Amniotic stem cell (primary cell): ENCODE measurements at places on chromosomes 7 and 10.

- DNase-seq = no peak
Measured at GRCh38 chr10:132539431-132539839, 1.8 kb downstream of the INPP5A start.

DNA sequence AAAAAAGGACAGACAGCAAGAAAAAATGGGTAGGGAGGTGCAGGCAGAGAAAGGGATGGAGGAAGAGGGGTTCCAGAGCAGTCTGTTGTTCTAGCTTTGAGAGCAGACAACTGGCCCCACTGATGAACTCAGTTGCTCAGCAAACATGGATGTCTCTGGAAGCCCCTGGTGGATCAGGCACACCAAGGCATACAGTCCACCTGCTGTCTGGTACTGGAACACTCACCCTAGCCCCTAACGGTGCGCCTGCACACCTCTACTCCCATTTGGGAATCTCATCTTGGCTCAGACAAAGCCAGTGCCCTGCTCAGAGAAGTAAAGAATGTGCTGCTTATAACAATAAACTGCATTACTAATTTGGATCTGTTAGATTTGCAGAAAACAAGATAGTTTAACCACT is 7.7 kb downstream of the MACROH2A2 start:
- DNase-seq = no peak

DNA sequence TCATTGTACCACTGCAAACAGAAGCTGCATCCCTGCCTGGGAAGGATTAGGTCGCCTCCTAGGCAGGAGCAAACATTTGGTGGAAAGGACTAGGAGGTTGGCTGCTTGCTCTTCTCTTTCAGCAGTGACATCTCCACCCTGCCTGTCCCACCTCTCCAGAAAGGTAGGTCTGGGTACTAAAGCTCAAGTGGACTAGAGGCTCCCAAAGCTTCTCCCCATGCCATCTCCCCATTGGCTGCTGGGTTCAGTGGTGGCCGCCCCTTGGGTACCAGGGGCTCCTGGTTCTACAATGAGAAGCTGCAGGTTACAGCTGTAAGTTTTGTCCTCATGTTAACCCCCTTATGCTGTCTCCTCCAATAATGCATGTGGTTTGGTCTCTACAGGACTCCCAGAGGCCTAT is 180.7 kb upstream of the MKI67 start:
- no peak for DNase-seq

- DNase-seq = no peak
Measured at GRCh38 chr7:95925236-95925635, 152.9 kb downstream of the DYNC1I1 start.

DNA sequence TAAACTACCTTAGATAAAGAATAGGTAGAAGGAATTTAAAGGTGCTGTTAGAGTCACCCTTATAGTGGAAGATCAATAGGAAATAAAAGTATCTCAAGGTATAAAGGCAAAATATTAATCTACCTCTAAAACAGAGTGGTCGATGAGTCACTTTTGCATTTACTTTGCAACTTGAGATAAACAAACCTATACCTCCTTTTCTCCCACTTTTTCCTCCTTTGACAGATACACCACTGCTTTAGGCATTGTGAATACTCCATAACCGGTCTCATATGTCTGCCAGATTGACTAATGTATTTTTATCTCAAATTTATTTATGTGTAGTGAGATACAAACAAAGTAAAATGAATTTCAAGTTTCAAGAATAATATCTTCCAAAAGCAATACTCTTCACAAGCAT is 193.5 kb downstream of the SKAP2 start:
- no peak for DNase-seq

- no peak for DNase-seq
Measured at GRCh38 chr7:22402250-22402649, 45.3 kb upstream of the RAPGEF5 start.

DNA sequence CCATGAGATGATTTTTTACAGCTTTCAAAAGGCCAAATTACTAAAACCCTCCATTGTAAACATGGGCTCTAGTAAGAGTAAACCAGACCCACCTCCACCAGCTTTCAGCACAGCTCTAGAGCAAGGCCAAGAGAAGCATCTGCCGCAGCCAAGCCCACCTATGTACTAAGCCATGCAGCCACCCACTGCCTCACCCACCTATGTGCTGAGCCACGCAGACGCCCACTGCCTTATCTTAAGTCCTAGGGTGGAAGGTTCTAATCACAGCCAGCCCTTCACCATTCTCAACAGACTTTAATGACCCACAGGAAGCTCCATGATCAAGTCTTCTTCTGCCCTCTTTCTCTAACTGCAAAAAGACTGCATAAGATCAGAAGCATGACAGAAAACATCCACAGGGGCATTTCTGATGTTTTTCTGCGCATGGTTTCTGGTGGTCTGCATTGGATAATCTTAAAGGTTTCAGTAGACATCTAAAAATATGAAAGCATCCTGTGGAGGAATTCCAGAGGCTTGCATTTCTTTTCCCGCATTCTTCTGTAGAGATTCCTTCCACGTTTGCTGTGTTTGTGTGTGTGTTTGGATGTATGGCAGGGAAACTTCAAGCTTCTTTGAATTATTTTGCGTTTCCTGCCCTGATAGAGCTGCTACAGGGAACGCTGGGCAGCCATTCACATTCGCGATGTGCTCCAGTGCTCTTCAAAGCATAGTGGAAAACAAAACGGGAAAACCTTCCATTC is 286.1 kb upstream of the KLF6 start:
- DNase-seq = no peak

GRCh38 chr10:123149568-123150270 is 1.8 kb downstream of the HMX2 start:
- DNase-seq = no peak

- DNase-seq = no peak
Measured at GRCh38 chr7:22712999-22713398, 14.0 kb upstream of the IL6 start.

GRCh38 chr10:110858297-110858934 is 13.3 kb upstream of the PDCD4 start:
- no peak for DNase-seq

DNA sequence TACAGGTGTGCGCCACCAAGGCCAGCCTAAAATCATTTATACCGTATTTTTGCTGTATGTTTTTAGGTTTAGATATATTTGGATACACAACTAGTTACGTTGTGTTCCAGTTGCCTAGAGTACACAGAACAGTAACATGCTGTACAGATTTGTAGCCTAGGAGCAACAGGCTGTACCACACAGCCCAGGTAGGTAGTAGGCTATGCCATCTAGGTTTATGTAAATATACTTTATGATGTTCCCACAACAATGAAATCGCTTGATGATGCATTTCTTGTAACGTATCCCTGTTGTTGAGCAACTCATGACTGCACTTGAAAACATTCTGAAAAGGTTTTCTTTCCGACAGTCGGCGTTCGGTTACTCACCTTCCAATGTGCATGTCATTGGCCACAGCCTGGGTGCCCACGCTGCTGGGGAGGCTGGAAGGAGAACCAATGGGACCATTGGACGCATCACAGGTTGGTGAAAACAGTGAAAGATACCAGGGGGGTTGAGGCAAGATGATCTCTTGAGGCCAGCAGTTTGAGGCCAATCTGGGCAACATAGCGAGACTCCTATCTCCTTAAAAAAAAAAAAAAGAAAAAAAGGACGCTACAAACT is 7.7 kb downstream of the PNLIP start:
- DNase-seq = no peak

- DNase-seq = no peak
Measured at GRCh38 chr10:97280783-97281182, 11.7 kb downstream of the ARHGAP19 start.

- DNase-seq = no peak
Measured at GRCh38 chr7:121023683-121024511, 35.4 kb downstream of the CPED1 start.

DNA sequence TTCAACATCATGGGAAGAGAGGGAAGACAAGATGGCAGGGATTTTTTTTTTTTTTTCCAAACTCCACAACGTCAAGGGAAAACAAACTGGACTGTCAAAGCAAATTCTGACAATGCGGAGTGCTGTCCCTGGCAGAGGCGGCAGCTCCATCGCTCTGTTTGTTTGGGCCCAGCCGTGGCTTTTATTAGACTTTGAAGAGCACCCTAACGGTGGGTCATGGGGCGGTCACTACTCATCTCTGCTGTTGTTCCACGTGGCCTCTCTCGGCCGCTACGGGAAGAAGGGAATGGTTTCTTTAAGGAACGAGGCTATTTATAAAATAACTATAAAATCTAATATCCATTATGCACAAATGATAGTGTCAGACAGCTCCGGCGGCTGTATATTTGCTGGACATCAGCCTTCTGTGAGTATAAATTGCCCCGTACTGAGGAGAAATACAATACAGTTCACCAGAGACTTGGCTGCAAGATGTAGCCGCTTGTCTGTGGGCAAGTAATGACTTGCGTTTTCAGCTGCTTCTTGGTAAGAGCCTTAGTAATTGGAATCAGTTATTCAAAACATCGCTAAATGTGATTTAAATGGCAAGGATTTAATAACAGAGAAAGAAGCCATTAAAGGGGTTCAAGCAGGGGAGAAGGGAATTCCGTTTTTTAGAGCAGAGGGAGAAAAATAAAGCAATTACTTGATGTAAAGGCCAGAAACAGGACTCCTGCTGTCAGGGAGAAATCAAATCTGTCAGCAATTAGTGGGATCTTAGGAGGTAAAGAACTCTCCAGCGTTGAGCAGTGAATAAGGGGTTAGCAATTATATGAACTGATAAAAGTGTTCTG is 61.7 kb upstream of the RAB11FIP2 start:
- no peak for DNase-seq

DNA sequence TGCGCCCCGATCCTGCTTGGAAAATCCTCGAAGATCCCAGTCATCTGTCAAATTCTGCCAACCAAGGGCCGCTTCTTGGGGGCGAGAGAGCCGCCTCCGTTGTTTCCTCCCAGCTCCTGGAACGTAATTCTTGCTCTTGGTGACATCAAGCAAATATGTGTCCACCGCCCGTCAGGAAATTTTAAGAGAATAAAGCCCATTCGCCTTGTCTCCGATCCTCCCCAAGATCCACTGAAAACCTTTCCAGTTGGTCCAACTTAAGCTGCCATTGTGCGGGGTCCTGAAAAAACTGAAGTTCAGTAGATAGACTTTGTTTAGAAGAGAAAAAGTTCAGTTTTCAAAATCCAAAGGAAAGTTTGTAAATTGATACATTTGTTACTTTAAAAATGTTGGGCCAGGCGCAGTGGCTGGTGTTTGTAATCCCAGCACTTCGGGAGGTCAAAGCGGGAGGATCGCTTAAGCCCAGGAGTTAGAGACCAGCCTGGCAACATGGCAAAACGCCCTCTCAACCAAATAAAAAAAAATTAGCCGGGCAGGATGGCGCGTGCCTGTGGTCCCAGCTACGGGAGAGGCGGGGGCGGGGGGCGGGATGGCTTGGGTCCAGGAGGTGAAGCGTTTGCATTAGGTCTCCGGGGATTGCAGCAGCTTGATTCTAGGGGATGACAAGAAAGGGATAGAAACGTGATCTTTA is 1.0 kb upstream of the ZNF800 start:
- no peak for DNase-seq

DNA sequence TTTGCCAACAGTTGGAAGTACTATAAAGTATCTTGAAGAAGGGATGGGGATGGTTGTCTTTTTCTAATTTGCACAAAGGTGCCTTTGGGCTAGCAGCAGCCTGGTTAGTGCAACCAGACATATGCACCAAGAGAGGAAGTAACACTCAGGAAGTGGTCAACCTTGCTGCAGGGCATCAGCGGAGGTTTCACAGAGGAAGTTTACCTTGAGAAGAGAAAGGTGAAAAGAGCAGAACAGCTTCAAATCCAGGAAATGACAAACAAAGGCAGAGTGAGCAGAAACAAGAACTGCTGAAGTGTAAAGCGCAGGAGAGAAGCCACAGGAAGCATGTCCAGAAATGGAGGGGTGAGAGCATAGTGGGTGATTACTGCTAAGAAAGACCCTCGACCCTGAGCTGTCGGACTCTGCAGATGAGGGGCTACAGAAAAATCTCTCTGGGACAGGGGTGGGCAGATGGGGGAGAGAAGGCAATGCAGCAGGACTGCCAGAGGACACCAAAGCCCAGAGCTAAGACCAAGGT is 66.9 kb downstream of the STK17A start:
- no peak for DNase-seq

- no peak for DNase-seq
Measured at GRCh38 chr7:12064586-12065127, 146.4 kb upstream of the TMEM106B start.

DNA sequence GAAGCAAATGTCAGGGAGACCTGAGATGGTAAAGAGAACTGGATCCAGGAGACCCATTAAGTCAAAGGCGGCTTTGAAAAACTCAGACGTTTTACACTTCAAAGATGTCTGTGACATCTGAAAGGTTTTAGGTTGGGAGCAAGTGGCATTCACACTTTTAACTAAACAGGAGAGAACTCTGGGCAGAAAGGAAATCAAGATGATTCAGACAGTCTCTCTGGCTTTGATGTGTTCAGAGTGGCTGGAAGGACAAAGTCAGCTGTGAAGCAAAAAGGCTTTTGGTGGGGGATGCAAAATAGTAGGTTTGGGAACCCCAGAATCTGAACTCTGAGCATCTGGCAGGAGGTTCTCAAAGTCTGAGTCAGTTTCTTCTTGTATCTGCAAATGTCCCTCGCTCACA is 66.6 kb downstream of the PRKCQ start:
- DNase-seq = no peak

DNA sequence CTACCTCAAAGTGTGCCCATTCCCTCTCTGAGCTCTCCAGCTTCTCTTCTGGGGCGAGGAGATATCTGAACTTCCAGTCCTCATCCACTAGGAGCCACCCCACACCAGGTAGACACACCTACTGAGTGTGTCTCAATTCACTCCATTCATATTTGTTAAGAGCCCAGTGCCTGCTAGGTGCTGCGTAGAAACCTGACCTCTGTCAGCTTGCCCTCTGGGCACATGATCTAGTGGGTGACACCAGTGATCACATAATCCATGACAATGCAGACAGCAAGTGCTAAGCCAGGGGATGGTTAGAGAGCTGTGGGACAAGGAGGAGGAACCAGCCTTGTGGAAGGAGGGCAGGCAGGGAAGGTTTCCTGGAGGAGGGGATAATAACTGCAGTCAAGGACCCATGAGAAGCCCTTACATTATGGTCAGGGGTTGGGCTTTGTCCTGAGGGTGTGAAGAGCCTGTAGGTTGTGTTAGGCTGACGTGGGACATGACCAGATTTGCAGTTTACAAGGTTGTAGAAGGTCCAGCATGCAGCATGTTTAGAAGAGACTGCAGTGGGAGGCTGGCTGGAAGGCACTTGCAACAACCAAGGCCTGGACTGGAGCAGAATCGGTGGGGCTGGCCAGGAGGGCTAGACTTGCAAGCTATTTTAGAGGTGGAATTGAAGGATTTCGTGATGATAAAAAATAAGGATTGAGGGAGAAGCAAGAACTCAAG is 81.8 kb downstream of the COL13A1 start:
- DNase-seq = no peak

GRCh38 chr7:71543396-71543795 is 411.5 kb downstream of the GALNT17 start:
- DNase-seq = no peak

- no peak for DNase-seq
Measured at GRCh38 chr7:69213878-69214277, 384.4 kb upstream of the AUTS2 start.

DNA sequence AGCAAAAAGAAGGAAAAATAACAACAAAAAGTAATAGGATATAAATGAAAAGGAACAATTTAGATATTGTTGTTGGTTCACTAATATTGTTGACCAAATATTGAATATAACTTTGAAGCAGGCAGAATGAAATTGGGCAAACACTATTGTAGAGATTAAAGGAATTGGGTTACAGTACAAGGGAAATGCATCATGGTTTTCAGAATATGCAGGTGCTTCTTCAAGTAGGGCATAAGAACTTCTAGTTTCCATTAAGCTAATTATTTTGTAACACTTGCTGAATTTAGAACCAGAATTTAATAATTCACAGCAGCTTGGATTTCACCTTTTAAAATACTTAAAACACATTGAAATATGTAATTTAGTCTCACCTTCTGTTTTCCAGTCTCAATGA is 36.5 kb downstream of the RPA3 start:
- no peak for DNase-seq
